ENCODE measurements at places on chromosomes 2 and 18.

DNA sequence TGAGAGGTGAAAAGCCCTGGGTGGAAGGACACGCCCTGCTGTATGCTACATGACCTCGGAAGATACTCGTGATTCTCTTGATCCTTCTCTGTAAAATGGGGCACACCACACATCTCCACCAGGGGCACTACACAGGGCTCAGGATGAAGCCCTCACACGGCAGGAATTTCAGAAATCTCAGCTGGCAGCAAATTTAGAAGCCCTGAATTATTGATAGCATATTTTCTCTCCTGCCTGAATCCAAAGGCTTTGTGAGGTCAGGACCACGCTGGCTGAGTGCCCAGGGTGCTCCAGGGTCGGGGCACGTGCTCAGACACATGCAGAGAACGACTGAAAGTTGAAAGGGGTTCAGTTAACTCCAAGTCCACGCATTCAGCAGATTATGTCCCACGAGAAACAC, 42.1 kb upstream of the GALR1 start:
- no peak for DNase-seq

DNA sequence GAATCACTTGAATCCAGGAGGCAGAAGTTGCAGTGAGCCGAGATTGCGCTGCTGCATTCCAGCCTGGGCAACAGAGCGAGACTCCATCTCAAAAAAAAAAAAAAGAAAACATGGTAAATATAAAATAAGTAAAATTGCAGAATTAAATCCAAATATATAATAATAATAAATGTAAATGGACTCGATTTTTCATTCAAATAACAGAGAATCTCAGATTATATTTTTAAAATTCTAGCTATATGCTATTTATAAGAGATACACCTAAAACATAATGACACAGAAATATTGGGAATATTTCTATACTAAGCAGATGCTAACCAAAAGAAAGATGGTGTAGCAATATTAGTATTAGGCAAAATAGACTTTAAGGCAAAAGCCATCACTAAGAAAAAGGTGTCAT, 15.1 kb upstream of the NEURL3 start:
- no peak for DNase-seq

DNA sequence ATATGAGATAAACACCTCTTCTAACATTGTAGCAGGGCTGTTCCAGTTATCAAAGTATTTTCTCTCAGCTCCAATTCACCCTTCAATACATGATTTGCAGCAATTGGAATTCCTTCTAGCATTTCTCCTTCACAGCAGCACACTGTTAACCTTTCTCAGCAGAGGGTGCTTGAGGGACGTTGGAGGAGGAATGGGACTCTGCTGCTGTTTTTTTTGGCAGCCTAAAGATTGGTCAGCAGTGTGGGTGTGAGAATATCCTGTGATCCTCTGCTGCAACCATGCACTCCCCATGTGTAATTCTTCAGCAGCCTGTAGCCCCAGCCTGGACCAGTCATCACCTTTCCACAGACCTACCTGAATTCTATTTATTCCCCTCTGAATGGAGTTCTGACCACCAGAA, 1708.9 kb upstream of the CELF4 start:
- no peak for DNase-seq

DNA sequence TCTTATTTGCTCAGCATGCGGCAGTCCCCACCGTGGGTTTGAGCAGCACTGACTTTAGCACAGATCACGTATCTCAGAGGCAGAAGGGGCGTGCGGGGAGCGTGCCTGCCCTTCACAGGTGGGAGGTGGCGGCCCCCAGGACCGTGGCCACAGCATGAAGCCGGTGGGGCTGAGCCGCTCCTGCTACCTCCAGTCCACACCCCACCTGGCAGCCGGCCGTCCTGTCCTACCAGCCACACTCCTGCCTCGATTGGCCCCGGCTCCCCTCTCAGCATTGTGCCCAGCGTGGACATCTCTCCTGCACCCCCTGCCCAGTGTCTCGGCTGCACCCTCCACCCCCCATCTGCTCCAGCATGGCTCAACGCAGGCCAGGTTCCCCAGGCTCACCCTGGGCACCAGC, 73.6 kb downstream of the NFATC1 start:
- DNase-seq, result no peak

DNA sequence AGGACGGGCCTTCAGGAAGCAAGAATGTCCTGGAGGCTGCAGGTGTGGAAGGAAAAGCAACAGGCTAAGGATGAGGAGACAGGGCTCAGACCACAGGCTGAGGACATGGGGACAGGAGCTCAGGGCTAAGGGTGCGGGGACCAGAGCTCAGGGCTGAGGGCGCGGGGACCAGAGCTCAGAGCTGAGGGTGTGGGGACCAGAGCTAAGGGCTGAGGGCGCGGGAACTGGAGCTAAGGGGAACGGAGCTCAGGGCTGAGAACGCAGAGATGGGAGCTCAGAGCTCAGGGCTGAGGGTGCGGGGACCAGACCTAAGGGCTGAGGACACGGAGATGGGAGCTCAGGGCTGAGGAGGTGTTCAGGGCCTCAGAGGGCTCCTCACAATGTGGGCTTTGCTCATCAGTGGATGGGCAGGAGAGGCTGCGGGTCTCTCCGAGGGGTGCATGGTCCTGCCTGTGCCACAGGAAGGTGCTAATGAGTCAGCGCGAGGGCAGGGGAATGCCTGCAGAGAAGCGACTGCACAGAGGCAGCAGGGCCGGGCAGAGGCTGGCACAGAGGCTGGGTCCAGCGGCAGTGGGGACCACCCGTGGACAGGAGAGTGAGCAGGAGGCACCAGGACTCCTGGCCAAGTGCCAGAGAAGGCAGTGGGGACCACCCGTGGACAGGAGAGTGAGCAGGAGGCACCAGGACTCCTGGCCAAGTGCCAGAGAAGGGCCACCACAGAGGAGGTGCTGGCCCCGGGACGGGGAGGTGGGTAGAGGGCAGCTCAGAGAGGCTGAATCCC, 271.7 kb downstream of the TWIST2 start:
- DNase-seq, result no peak

GRCh38 chr18:35875566-35875965, 96.9 kb upstream of the RMP24 start:
- DNase-seq, result no peak

DNA sequence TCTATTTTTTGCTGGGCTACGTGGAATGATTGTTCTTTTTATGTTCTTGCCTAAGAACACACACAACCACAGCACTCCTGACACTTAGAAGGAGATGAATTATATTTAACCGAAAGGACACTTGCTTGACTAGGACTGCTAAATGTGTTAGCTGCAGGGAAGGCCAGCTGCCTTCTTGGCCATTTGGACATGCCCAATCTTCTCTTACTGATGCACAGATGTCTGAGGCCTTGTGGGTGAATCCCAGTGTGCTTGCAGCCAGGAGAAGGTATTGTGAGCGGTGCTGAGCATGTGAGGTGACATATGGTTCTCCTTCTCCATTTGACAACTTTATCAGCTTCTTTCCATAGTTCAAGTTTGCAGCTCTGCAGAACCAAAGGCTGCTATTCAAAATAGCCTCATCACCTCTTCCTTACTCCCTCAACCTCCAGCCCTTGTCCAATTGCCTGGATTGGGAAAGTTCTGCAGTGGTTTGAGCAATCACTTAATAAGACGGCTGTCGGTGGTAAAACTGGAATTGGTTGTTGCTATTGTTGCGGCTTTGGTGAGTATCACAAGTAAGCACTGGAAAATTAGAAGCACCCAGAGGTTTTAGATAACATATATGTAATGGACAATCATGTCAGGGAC, 1113.3 kb downstream of the TSN start:
- no peak for DNase-seq

DNA sequence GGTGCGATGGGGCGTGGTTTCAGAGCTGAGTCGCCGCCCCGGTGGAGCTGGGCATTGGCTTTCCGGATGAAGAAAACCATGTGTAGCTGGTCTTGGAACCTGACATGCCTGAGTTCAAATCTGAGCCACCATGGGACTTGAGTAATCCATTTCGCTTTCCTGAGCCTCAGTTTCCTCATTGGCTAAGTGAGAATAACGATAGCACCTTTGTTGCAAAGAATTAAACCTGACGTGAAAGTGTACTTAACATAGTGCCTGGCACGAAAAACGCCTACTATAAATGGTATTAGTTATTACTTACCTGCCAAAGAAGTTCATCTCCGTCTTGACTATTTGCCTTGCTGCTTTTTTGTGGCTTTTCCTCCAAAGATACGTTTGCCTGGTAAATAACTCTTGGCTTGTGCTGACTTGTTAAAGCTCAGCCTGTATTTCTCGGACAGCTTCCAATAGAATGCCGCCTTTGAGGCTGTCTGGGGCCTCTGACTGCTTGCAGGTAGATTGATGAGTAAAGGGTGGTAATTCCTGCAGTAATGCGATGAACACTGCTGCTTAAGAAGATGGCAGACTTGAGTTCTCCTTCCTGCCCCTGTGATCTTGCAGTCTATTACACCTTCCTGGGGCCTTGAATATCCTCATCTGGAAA, 1.3 kb downstream of the CDCA7 start:
- no peak for DNase-seq

GRCh38 chr2:66729416-66730330, 294.7 kb downstream of the MEIS1 start:
- no peak for DNase-seq

DNA sequence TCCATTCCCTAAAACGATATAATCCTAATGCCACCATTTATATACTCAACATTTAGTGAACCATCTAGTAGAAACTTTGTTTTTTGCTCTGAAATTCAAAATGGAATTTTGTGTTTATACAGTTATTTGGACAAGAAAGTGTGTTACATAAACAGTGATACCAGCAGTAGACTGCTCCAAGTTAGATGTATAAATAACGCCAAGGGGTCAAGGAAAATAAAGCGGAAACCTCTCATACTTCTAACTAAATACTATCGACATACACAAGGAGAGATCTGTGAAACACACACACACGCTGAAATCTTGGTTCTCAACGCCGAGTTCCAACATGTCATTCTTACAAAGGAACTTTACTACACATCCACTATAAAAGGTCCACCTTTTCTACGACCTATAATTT, 1.2 kb downstream of the TXNL1 start:
- DNase-seq, result no peak

GRCh38 chr2:139194546-139194945, 414.4 kb upstream of the NXPH2 start:
- DNase-seq, result no peak

- no peak for DNase-seq
These were observed 188.0 kb upstream of the NT5C1B start for GRCh38 chr2:18777250-18777812.

DNA sequence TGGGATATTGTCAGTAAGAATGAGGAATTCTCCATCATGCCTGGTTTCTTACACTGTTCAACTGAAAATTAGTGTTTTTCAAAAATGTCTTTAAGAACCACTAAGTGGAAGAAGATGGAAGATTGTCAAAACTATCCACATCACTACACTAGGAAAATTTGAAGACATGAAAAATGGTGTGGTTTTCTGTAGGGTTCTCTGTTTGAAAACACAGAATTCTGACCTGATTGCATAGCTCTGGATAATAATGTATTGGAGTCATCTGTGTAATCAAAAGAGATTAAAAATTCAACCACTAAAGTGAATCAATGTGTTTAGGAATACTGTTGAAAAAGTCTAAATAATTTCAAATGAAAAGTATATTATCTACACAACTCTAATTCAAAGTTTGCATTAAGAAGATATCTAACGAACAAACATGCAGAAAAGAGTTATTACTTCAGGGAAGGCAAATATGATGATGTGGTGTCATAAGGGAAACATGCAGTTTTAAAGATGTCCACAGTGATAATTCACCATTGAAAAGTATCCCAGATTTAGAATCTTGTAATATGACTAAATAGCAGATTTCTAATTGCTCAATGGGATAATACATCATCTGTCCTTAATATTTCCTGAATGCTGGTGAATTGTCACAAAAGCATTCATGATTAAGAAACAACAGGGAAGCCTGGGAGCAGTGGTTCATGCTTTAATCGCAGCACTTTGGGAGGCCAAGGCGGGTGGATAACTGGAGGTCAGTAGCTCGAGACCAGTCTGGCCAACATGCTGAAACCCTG, 116.9 kb downstream of the ERBB4 start:
- no peak for DNase-seq

- no peak for DNase-seq
These were observed 78.2 kb upstream of the DAPL1 start for GRCh38 chr2:158716921-158717320.

DNA sequence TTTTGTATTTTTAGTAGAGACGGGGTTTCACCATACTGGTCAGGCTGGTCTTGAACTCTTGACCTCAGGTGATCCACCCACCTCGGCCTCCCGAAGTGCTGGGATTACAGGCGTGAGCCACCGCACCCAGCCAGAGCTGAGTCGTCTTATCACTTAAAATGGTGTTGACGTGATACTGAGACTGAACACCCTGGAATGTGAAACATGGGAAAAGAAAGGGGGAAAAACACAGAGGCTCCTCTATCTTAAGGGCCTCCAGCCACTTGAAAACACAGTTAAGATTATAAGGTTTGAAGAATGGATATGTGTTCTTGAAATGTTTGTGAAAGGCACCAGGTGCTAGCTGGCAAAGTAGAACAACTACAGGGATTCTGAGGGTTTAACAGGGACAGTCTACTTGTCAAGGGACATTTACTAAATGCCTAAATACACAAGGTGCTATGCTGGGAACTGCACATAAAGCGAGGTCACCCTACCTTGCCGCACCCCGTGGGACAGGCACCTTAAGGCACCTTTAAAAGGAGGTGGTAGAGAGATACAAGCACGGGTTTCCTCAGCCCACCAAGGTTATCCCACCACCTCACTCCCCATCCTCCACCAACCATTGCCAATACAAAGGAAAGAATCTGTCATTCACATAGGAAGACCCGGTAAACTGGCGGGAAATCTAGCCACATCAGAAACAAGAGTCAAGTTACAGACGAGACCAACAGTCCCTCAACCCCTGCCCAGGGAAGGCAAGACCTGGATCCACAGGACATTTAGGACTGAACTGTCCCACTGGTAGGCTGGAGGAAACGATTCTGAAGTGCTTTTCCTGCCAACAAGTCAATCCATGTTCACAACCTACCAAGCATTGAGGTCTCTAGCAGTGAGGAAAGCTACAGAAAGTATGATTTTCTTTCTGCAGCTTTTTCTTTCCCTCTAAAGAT, 43.4 kb downstream of the STK39 start:
- no peak for DNase-seq

- no peak for DNase-seq
These were observed 191.6 kb downstream of the BABAM2 start for GRCh38 chr2:28082131-28082530.

GRCh38 chr2:166627893-166628292, 133.8 kb upstream of the SCN7A start:
- no peak for DNase-seq

DNA sequence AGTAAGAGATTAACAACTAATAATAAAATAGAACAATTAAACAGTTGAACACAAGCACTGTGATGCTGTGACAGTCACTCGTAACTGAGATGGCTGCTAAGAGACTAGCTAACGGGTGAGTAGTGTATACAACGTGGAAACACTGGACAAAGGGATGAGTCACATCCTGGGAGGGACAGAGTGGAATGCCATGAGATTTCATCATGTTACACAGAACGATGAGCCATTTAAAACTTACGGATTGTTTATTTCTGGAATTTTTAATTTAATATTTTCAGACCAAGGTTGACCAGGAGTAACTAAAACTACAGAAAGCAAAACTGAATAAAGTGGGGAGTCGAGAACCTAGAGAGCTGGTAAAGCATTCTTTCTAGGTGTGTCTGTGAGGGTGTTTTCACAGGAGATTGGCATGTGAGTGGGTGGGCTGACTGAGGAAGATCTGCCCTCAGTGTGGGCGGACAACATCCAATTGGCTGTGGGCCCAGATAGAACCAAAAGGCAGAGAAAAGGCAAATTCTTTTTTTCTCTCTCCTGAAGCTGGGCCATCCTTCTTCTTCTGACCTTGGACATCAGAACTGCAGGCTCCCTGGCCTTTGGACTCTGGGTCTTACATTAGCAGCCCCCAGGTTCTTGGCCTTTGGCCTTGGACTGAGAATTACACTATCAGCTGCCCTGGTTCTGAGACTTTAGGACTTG, 14.6 kb downstream of the TMSB10 start:
- DNase-seq, result peak; percentile 41

Data from stimulated activated CD4-positive, alpha-beta T cell treated with anti-CD3 and anti-CD28 coated beads, Interleukin-12 subunit alpha, Interleukin-12 subunit beta, amount 100 ng/mL, for 4 hours (primary cell).